ENCODE measurements at places on chromosomes 12 and 14. TPM values are rescaled to one million over a fixed set of nuclear protein-coding genes. Genes with fewer than 3 reads are reported as not detected.

SCN8A gene
- polyA plus RNA-seq, result 0.03 TPM

- peaks cover 4% of the 10 kb centered on the region for H3K27me3 ChIP-seq
- DNase-seq, result no peak
- no peaks in the 10 kb centered on the region for H3K36me3 ChIP-seq
- H3K4me1 ChIP-seq, result no peaks in the 10 kb centered on the region
- H3K27ac ChIP-seq, result no peak overlapping the region
These were observed 24.0 kb upstream of the ESRRB start for GRCh38 chr14:76351941-76352340.

CACNA1C gene
- polyA plus RNA-seq, result not detected

PTPRR gene
- not detected for polyA plus RNA-seq

DNA sequence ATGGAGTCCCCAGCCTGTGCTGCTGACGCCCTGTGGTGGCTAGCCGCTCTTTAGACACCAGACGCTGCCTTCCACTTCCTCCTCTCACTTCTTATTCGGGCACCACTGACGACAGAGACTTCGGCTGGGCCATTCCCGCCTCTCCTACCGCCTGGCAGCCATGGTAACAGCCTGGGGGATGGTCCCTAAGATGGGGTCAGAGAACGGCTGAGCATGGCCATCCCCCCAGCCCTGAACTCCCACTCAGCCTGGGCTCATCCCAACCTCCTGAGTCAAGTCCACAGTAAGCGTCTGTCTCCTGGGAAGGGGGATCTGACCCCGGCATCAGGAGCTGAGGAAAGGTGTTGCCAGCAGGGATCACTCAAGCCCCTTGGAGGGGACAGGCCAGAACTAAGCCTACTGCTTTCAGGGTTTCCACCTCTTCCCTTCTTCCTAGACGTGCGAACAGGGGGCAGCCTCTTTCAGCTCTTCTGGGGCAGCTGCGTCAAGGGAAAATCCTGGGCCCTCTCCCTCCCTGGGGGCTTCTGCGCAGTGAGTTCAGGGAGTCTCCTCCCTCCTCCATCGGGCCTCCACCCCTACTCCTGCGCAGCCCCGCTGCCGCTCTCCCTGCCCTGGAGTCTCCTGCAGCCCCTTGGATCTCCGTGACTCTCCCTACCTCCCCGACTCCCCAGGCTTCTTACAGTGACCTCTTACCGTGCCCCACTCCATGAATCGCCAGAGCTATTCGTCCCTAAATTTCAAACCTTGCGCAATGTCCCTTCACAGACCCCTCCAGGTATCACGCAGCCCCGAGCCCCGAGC lies 643 bp upstream of the TAMALIN start:
- H3K4me1 ChIP-seq, result peaks cover 33% of the 10 kb centered on the region
- H3K36me3 ChIP-seq, result no peaks in the 10 kb centered on the region
- peaks cover 9% of the 10 kb centered on the region for H3K27me3 ChIP-seq
- H3K27ac ChIP-seq, result peak overlapping the region; percentile 55
- peak overlapping the region; percentile 90 for H3K4me3 ChIP-seq
- peak; percentile 91 for DNase-seq

NPFF gene
- polyA plus RNA-seq, result not detected

SERPINA5 gene
- polyA plus RNA-seq, result not detected

CCDC177 gene
- polyA plus RNA-seq, result not detected

Measured in CD14-positive monocyte (primary cell).